Heart left ventricle (tissue), 16 donors: ENCODE measurements at places on chromosomes 12 and 14.
A peak's percentile ranks its signal among the peaks of the same experiment; 100 is the strongest.

GRCh38 chr14:74612350-74613021 lies 449 bp upstream of the LTBP2 start:
- DNase-seq, result peak; percentile 80

DNA sequence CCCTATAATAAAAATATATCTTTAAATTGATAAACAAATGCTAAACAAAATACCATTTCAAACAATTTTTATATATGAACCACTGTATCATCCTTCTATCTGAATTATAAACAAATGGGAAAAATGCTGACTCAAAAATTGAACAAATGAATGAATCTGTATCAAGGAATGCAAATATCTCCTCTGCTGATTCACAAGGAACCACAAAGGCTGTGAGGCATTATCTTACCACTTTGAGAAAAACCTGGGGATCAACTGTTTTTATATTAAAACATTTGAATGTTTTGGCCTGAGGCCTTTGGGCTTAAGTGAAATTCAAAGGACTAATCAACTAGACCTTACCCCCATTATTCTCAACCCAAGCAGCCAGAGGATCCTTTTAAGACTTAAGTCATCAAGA lies 86.3 kb downstream of the EML5 start:
- no peak for DNase-seq

- DNase-seq, result no peak
These were observed 12.5 kb upstream of the KRT82 start for GRCh38 chr12:52418576-52419110.

DNA sequence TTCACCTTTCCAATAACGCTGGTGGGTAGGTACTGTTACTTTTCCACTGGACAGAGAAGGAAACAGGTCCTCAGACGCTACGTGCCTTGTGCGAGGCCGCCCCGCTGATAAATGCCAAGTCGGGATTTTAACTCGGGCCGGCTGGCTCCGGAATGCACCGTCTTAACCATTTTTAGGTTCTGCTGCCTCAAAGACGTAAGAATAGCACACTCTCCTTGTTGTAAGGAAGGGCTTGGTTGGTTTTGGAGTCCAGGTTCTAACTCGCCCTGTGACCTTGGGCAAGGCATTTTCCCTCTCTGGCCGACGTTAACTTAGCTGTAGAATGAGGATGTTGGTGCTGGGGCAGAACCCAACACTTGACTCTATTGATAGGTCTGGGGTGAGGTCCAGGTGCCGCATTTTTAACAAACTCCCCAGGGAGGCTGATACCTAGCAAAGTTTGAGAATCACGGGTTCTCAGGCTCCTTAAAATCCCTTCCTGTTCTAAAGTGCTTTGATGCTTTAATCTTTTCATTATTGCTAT lies 814 bp downstream of the ANKRD13A start:
- DNase-seq, result no peak

DNA sequence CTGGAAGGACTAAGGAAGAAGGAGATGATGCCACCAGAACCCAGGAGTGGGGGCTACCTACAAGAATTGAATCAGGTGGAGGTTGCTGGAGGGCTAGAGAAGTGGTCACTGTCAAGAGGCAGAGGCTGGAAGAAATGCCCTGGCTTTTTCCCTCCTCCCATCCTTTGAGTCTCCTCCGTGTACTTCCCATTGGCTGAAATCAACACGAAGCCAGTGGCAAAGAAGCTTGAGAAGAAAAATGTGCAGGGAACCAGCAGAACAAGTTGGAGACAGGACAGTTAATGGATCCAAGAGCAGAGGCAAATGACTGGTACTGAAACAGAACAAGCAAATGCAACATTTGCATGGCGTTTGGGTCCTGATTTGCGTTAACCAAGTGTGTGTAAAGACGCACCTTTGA lies 9.1 kb upstream of the FBLN5 start:
- no peak for DNase-seq

GRCh38 chr14:106372870-106373652 lies 846.7 kb downstream of the TMEM121 start:
- DNase-seq, result peak; percentile 37

DNA sequence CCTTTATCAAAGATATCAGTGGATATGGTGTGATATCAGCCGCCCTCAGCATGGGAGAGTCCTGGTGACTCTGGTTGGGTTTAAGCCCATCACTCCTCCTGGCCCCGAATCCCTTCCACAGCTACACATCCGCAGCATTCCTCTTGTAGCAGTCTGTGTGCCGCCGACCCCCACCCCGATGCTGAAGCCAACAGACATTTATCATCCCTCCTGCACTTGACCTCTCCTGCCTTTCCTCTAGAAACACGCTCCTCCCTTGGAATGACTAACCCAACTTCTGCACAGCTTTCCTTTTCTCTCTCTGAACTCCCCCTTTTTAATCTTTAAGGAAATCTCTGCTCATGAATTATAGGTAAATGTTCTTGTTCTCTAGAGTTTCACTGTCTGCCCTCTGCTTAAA lies 250.9 kb upstream of the FOXN3 start:
- DNase-seq, result no peak

- no peak for DNase-seq
These were observed 10.7 kb downstream of the VDR start for GRCh38 chr12:47894068-47894467.

DNA sequence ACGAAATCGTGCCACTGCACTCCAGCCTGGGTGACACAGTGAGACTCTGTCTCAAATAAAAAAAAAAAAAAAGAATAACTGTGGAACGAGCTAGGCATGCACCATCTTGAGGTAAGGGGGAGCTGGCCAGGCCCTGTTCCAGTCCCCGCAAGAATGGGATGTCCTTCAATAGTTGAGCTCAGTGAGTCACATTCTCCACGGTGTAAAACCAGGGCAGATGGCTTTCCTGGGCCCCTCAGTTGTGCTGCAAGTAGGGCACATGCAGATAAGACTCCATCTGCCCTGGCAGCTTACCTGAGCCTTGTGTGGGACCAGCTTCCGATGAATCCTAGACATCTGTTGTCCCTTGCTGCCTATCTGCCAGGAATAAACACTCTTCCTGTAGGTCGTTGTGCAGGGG lies 312.1 kb downstream of the VRK1 start:
- no peak for DNase-seq

DNA sequence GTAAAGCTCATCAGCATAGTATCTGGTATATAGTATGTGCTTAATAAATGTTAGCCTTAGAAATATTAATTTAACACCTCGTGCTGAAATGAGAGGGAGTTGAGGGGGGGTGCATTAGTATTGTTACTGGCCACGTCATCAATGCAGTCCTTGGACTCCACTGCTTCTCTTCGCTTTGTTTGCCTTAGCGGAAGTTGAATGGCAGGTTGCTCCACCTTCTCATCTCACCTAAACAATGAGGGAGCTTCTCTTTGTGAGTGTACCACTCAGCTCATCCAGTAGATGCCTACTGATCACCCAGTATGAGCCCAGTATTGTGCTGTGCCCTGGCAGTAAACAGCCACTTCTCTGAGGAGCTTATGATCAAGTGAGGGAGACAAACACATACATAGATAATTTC lies 4.5 kb downstream of the TMEM117 start:
- DNase-seq, result no peak

DNA sequence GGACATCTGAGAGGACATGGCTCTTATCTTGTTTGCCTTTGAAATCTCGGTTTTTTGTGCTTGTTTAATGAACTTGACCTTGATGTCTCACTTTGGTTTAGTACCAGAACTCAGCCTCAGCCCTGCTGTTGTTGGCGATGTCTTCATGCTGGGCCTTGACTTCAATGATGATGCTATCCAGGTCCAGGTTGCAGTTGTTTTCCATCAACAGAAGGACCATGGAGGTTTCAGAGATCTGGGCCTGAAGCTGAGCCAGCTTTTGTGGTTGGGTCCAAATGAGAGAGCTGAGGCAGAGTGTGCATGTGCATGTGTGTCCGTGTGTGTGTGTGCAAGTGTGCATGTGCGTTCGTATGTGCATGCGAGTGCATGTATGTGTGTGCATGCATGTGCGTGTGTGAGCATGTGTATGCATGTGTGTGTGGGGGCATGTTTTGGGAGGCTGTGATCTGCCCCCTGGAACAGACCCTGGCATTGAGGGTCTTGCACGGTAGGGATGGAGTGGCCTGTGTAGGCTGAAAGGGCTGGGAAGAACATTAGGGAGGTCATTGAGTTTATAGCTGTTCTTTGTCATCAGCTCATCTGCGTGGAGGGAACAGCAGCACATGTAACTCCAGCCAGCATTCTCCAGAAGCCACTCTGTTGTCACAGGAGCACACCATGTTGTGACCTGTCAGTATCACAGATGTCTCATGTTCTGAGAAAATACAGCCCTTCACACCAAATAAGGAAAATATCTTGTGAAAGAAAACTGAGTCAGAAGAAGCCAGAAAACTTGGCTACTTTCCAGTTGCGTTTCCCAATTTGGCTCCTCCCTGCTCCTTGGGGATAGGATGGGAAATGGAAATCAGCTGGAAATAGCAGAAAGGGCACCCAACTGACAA lies 10.0 kb upstream of the KRT82 start:
- DNase-seq, result peak; percentile 57

GRCh38 chr14:49972131-49972671 lies 79.3 kb downstream of the ARF6 start:
- DNase-seq, result peak; percentile 34

DNA sequence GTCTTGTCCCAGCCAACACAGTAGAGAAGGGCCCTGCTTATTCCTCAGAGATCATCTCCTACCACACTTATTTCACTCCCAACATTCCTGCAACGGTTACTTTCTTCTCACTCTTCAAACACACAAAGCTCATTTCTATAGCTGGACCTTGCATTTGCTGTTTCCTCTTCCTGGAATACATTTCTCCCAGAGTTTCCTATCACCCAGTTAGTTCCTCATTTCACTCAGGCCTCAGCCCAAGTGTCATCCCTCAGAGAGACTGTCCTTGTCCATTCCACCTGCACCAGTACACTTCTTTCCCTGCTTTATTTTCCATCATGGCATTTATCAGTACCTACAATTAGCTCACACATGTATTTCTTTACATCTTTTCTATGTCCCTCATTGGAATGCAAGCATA lies 14.7 kb upstream of the STK38L start:
- no peak for DNase-seq

DNA sequence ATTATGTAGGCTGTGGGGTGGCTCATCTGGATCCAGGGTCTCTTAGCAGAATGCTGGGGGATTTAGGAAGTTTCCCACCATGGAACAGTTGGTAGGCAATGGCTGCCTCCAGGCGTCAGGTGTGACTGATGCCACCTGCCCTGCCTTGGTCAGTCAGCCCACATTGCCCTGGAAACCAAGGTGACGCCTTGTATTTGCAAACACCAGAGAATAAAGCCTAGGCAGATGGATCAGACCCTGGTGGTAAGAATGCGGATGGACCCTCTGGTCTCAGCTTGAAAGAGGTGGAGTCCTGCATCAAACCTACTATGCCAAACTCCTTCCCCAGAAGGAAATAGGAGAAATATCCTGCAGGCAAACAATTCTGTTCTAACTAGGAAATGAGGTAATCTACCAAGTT lies 38.2 kb downstream of the NCKAP5L start:
- DNase-seq, result no peak

DNA sequence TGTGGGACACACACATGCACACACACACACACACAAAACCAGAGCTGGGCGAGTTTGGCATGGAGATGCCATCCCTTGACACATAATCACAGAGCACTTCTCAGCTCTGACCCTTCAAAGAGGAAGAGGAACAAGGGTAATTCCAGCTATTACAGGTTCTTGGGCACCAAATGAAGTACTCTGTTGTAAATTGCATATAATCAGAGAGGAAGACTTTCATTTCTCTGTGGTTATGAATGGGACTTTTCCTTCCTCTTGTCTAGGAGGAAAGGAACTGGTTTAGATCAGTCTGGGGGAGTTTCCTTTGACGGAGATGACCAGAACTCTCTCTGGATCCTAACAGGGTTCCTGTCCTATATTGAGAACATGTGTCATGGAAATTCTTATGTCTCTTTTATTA lies 26.4 kb upstream of the FGF6 start:
- no peak for DNase-seq

- DNase-seq, result no peak
These were observed 256.9 kb downstream of the CACNA1C start for GRCh38 chr12:2309647-2310046.

- no peak for DNase-seq
These were observed 77.5 kb downstream of the ELK3 start for GRCh38 chr12:96271469-96272199.

- DNase-seq, result peak; percentile 51
These were observed 55.6 kb downstream of the CLIP1 start for GRCh38 chr12:122366685-122367475.

GRCh38 chr12:68499616-68500015 lies 111.1 kb upstream of the RAP1B start:
- DNase-seq, result no peak

GRCh38 chr12:120497524-120498150 lies 1.7 kb downstream of the DYNLL1 start:
- DNase-seq, result no peak

GRCh38 chr14:53167602-53168328 lies 14.6 kb upstream of the DDHD1 start:
- DNase-seq, result no peak

DNA sequence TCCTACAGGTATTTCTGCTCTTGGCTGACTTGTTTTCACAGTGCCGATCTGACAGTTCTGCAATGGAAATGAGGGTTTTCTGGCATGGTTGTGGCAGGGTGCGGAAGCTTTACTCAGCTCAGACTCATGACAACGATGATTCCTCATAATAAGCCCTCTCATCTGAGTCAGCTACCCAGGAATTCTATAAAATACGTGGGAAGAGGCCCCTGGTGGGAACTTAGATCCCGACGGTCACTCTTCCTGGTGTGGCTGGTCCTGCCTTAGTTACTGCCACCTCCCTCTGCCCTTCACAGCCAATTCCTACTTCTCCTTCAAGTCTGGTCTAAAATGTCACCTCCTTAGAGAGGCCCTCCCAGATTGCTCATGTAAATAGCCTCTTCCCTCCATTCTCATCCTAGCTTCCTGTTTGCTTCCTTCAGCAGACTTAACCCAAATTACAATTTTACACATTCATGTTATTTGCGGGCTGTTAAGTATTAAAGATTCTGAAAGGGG lies 104.2 kb upstream of the MAP1LC3B2 start:
- DNase-seq, result no peak

GRCh38 chr12:50390316-50390741 lies 6.1 kb downstream of the FAM186A start:
- DNase-seq, result no peak

DNA sequence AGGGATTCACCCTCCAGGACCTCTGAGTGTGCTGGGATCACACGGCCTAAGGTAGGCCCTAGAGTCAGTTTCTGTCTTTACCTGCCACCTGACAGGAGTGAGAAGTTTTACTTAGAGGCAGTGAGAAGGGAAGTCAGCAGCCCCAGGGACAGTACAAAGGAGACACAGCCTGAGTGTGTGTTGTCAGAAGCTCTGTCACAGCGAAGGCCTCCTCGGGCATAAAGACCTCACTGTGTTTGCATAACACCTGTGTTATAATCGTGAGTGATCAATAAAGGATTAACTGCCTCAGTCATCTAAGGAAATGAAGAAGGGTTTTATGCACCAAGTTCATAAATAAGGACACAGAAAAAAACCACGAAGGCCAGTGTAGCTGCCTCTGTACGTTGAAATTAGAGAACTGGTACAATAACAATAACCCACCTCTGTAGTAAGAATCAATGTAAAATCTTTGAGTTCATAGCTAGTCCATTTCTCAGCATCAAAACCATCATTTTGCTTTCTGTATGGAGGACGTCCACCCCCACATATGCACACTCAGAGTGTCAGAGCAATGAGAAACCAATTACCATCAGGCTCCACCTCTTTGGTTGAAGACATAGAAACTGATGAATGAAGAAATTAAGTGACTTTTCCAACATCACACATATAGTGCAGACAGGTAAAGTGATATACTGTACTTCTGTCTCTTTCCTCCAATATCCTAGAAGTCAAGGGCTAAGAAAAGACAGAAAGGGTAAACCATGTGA lies 159.3 kb downstream of the DAD1 start:
- no peak for DNase-seq
